ENCODE measurements at places on chromosomes 16 and 17. TPM values are rescaled to one million over a fixed set of nuclear protein-coding genes. Genes with fewer than 3 reads are reported as not detected.
A peak's percentile ranks its signal among the peaks of the same experiment; 100 is the strongest.

The KRTAP1-1 gene
- total RNA-seq: not detected

DNA sequence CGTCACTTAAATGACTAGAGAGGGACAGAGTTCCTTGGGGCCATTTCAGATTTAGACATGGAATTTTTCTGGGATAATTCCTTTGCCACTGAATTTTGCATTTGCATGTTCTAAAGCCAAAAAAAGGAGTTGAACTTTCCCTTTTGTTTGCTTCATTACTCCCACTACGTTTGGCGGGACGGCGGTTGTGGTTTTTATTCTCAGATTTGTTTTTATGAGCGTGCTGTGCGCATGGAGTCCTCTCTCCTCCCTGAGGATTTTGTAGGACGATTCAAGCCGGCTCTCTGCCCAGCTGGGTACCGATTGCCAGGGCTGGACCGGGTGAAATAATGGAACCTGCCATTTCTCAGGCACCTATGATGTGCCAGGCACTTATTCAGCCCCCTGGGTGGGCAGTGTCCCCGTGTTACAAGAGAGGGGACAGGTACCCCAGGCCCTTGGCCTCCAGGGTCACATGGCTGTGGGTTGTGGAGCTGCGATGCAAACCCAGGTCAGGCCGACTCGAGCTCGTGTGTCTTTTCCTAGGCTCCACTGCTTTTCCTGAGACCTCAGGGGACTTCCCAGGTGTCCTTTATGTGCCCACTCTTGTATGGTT, 18.8 kb downstream of the CMIP start:
- no peak for DNase-seq

- DNase-seq: no peak
These were observed 25.8 kb upstream of the HLF start for GRCh38 chr17:55238931-55239297.

- DNase-seq: no peak
These were observed 9.5 kb downstream of the TAX1BP3 start for GRCh38 chr17:3658784-3659449.

The FLII gene
- total RNA-seq: 277 TPM

DNA sequence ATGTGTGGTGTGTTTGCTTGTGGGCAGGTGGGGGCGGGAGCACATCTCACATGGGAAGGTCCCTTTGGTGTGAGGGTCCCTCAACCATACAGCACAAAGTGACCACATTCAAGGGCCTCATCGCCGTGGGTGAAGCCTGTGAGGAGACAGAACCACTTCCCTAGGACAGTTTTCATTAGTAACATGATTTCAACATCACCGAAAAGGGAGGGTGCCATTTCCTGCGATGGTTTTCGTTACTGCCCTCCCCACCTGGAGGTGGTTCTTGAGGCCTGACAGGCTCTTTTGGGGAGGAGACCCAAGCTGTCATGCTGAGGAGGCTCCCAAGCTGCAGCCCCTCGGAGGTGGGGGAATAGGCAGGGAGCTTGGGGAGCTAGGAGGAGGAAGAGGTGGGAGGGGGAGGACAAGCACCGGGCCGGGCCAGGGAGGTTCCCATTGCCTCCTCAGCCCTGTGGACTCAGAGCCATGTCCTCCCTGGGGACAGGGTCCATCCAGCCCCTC, 9.5 kb downstream of the CD300LB start:
- DNase-seq: peak; percentile 77

- DNase-seq: no peak
These were observed 92.3 kb downstream of the PITPNC1 start for GRCh38 chr17:67469208-67469980.

DNA sequence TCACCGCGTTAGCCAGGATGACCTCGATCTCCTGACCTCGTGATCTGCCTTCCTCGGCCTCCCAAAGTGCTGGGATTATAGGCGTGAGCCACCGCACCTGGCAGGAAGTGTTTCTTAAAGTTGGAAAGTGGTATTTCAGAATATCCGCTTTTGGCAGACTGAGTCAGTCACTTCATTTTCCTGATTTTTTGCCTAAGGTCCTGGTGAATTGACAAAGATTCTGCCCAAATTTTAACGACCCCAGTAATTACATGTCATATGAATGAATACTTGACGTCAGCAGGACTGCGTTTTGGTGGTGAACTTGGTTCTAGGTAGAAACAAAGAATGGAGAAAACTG, 4.5 kb upstream of the BRCA1 start:
- no peak for DNase-seq

GRCh38 chr17:82915010-82915756, 75.4 kb upstream of the ZNF750 start:
- DNase-seq: no peak

The NSMCE1 gene
- 24.6 TPM for total RNA-seq

The NPTX1 gene
- 0.49 TPM for total RNA-seq

The OMG gene
- total RNA-seq: not detected

The MPO gene
- total RNA-seq: not detected

GRCh38 chr16:86046667-86047270, 147.8 kb downstream of the IRF8 start:
- DNase-seq: no peak

- no peak for DNase-seq
These were observed 148.1 kb upstream of the HS3ST3A1 start for GRCh38 chr17:13749891-13750235.

The CMTM2 gene
- total RNA-seq: not detected

GRCh38 chr17:80396157-80397033, 18.6 kb upstream of the ENDOV start:
- no peak for DNase-seq

DNA sequence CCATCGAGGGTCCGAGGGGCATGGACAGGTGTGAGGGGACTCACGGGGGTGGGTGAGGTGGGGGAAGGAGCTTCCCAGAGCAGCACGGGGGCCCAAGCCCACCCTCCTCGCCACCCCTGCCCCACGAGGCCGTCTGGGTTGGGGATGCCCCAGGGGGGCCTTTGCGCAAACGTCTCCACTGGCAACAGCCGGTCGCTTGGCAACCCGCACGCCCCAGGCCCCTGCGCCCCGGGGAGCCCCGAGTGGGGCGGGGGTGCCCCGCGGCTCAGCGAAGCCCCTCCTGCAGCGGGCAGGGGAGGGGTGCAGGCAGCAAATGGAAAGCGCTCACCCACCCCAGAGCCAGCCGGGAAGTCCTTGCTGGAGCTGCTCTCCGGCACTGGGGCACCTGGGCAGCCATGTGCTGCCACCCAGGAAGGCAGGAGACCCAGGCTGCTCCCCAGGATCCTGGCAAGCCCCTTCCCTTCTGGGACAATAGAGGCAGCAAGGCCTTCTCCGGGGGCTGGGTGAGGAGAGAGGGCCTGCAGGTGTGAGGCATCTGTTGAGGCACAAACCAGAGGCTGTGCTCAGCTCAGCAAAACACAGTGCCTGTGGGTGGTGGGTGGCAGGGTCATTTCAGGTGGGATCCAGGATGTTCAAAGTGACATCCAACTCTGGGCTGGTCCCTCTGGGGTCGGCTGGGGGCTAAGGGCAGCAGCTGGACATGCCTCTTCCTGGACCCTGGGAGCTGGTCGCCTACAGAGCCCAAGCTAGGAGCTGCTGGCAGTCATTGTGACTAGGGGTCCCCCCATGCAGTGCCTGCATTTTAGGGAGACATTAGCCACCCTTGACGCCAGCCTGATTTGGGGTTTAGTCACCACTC, 80.9 kb upstream of the CBX4 start:
- no peak for DNase-seq

The FAAP100 gene
- 21.4 TPM for total RNA-seq

- no peak for DNase-seq
These were observed 35.3 kb downstream of the KATNIP start for GRCh38 chr16:27585200-27585599.

DNA sequence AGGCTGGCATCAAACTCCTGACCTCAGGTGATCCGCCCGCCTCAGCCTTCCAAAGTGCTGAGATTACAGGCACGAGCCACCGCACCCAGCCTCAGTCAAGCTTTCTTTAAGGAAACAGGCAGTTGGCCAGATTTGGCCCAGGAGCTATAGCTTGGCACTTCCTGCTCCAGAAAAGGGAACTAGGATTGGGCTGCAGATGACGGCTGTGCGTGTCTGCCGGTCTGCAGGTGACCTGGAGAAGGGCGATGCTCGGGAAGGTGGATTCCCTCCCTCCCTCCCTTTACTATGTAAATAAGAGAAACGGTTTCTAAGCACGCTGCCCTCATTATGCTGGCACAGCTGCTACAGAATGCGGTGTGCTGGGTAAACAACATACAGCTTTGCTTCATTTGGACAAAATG, 215.9 kb downstream of the RPTOR start:
- no peak for DNase-seq

DNA sequence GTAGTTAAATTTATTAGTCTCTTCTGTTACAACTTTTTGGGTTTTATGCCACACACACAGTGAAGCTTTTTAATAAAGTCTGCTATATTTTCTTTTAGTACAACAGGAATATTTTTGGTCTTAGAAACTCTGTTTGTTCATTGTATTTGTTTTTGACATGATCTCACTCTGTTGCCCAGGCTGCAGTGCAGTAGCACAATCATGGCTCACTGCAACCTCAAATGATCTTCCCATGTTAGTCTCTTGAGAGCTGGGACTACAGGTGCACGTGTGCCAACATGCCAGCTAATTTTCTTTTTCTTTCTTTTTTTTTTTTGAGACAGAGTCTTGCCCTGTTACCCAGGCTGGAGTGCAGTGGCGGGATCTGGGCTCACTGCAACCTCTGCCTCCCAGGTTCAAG, 27.1 kb downstream of the PPM1D start:
- DNase-seq: no peak
